ENCODE measurements at places on chromosomes 6 and 20.

DNA sequence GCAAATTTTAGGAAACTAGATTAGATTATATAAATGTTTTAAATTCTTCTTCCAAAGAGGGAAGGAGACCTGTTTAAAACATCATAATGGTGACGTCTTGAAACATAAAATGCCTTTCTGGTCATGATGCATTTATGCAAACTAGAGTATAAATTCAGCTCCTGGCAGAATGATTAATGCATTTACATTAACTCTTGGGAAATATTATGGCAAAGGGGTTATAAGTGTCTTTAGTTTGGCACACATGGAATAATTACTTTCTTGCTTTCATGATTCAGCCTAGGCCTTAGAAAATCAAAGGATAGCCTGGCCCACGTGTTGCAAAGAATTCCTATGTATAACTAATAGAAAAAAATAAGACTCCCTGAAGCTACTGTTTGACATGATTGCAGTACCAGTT lies 639.2 kb downstream of the RFPL4B start:
- DNase-seq, result no peak

DNA sequence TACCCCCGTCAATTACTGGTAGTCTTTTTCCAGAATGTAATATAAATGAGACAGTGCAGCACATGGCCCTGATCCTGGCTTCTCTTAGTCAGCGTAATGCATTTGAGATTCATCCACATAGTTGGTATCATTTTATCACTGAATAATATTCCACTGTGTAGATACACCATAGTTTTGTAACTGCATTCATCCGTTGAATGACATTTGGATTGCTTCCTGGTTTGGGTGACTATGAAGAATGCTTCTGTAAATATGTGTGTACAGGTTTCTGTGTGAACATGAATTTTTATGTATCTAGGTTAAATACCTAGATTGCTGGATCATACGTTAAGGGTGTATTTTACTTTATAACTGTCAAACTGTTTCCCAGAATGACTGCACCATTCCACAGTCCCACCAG lies 62.6 kb upstream of the STMND1 start:
- no peak for DNase-seq

DNA sequence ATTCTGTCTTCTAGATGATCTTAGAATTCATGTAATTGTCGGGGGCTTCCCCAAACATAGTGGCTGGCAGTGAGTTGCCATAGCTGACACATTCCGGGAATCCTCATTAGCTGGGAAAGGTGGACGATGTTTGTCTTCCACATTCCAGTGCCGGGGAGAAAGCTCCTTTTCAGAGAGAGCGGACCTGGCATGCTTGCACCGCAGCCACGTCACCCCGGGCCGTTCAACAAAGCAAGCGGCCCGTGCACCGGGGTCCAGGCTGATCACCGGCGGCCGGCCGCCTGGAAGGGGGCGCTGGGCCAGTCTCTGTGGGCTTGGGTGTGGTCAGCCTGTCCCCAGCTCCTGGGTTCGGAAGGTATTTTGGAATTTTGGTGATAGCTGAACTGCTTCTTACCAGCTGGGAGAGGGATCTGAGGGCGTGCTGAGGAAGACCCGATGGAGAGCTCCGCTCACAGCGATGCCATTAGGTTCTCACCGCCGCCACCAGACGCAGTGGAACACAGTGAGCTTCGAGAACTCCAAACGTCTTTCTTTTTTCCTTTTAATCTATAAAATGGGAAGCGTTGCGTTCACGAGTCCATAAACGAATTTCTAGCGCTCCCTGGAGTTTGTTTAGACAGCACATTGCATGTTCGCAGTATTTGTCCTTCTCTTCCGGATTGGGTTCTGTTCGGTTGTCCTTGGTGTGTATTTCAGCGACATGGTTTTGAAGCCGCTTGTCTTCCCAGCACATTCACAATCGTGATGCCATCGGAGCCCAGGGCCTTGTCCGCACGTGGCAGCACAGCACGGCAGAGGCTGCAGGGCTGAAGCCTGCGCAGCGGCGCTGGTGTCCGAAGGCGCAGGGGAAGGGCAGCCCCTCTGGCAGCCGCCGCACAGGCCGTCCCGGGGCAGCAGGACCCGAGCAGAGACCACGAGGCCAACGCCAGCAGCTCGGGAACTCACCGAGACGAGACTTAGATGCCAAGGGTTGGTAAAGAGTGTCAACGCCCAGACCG lies 557.6 kb downstream of the QKI start:
- no peak for DNase-seq

GRCh38 chr6:156814036-156814581 lies 36.9 kb downstream of the ARID1B start:
- no peak for DNase-seq

DNA sequence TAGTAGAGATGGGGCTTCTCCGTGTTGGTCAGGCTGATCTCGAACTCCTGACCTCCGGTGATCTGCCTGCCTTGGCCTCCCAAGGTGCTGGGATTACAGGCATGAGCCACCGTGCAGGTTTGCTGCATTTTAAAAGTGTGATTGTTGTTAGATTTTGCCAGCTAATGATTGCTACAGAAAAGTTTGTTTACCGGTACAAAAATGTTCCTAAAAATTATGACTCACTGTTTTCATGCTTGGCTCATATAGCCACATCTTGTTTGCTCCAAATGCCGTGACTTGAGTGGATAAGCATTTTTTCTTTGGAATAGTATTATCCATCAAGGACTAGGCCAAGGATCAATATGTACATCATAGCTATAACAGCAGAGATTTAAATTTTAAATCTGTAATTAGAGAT lies 24.3 kb downstream of the LRRN4 start:
- peak; percentile 43 for DNase-seq

- peak; percentile 68 for DNase-seq
Measured at GRCh38 chr6:161418463-161418945, 144.6 kb upstream of the AGPAT4 start.

GRCh38 chr6:47479140-47479508 lies 1.5 kb downstream of the CD2AP start:
- DNase-seq, result no peak
